CD8-positive, alpha-beta T cell (primary cell): ENCODE measurements at places on chromosomes 5 and 9. TPM values are rescaled to one million over a fixed set of nuclear protein-coding genes. Genes with fewer than 3 reads are reported as not detected.

The CCDC180 gene
- total RNA-seq: 3.4 TPM

The ACER2 gene
- 1.2 TPM for total RNA-seq

The NMUR2 gene
- total RNA-seq: not detected

The ANKRD31 gene
- 0.89 TPM for total RNA-seq

The CDX1 gene
- total RNA-seq: not detected

The NUTM2F gene
- not detected for total RNA-seq

The NAIP gene
- 17.9 TPM for total RNA-seq

The KCNV2 gene
- not detected for total RNA-seq

The TOR4A gene
- 0.42 TPM for total RNA-seq

The SLC6A3 gene
- not detected for total RNA-seq

The TMEM252 gene
- total RNA-seq: not detected

The PCDHGA5 gene
- total RNA-seq: not detected

The PCDHGA1 gene
- total RNA-seq: 0.11 TPM

The FPGS gene
- total RNA-seq: 91.9 TPM

The ITGA1 gene
- 4.6 TPM for total RNA-seq

The OGN gene
- not detected for total RNA-seq

The SLC25A48 gene
- total RNA-seq: not detected

The STPG3 gene
- total RNA-seq: not detected

The ZCCHC7 gene
- 35.2 TPM for total RNA-seq

The TIGD6 gene
- 0.97 TPM for total RNA-seq

The DRD1 gene
- total RNA-seq: not detected

The LECT2 gene
- total RNA-seq: not detected

The GABRP gene
- not detected for total RNA-seq

The SLIT3 gene
- total RNA-seq: not detected

The PLAC8L1 gene
- not detected for total RNA-seq

The NR2F1-AS1 gene
- not detected for total RNA-seq

The GAPT gene
- not detected for total RNA-seq

The BNIP1 gene
- 22.7 TPM for total RNA-seq

The CD180 gene
- not detected for total RNA-seq

The ENHO gene
- total RNA-seq: not detected

The GHR gene
- not detected for total RNA-seq

The SMIM32 gene
- not detected for total RNA-seq

The PCDHGA12 gene
- total RNA-seq: not detected

The LCN9 gene
- not detected for total RNA-seq

The MLANA gene
- not detected for total RNA-seq

The PCDHA9 gene
- total RNA-seq: not detected

The PRUNE2 gene
- total RNA-seq: not detected

The TNFSF8 gene
- total RNA-seq: 47.7 TPM

The CDH9 gene
- not detected for total RNA-seq

The AQP3 gene
- total RNA-seq: 48.0 TPM

The HAVCR1 gene
- total RNA-seq: 2.3 TPM

The MARVELD2 gene
- total RNA-seq: 0.16 TPM

The ISL1 gene
- not detected for total RNA-seq
